ENCODE measurements at places on chromosomes 7 and 10. TPM values are rescaled to one million over a fixed set of nuclear protein-coding genes. Genes with fewer than 3 reads are reported as not detected.
A peak's percentile ranks its signal among the peaks of the same experiment; 100 is the strongest.

Gene TMEM236
- total RNA-seq, result 0.21 TPM

Gene ODAD2
- total RNA-seq, result 0.11 TPM

Gene GPR15LG
- not detected for total RNA-seq

Gene SLC26A5
- total RNA-seq, result 1.9 TPM

GRCh38 chr7:101912716-101913110 is 95.3 kb downstream of the CUX1 start:
- H3K27ac ChIP-seq, result peak overlapping the region; percentile 80
- no peaks in the 10 kb centered on the region for H3K27me3 ChIP-seq
- no peak for DNase-seq

DNA sequence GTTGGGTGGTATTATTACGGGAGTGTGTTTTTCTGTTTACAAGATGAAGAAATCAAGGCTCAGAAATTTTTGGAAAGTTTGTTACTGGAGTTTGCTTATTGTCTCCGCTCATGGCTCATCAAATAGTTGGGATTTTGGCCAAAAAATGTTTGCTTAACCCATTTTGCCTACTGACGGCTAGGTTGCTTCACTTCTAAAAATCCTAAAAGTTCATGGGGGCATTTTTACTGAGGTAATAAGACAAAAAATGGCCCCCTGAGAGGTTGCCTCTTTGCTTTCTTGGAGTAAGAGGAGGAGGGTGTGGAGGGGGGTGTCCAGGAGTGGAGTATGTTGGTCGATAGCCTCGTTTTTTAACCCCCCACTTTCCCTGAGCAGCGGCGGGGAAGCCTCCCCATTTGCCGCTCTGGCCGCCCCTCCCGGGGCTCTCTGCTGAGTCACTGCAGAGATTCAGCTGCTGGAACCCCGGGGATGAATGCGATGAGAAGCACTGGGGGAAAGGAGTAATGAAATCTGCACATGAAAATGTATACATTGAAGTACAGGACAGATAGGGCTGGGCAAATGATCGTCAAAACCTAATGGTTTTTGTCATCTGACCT is 1.5 kb downstream of the MEST start:
- no peaks in the 10 kb centered on the region for H3K27me3 ChIP-seq
- no peak overlapping the region for H3K4me3 ChIP-seq
- DNase-seq, result no peak
- H3K36me3 ChIP-seq, result no peaks in the 10 kb centered on the region
- no peaks in the 10 kb centered on the region for H3K4me1 ChIP-seq

GRCh38 chr10:99329554-99330346 is 594 bp downstream of the CNNM1 start:
- no peaks in the 10 kb centered on the region for H3K36me3 ChIP-seq
- peak overlapping the region; percentile 28 for H3K4me3 ChIP-seq
- no peaks in the 10 kb centered on the region for H3K27me3 ChIP-seq
- DNase-seq, result peak; percentile 20
- H3K4me1 ChIP-seq, result peaks cover 11% of the 10 kb centered on the region
- no peak overlapping the region for H3K27ac ChIP-seq

- no peak overlapping the region for H3K27ac ChIP-seq
- H3K36me3 ChIP-seq, result no peaks in the 10 kb centered on the region
- no peaks in the 10 kb centered on the region for H3K4me1 ChIP-seq
- DNase-seq, result no peak
- no peak overlapping the region for H3K4me3 ChIP-seq
These were observed 737 bp downstream of the CABCOCO1 start for GRCh38 chr10:61663466-61663865.

DNA sequence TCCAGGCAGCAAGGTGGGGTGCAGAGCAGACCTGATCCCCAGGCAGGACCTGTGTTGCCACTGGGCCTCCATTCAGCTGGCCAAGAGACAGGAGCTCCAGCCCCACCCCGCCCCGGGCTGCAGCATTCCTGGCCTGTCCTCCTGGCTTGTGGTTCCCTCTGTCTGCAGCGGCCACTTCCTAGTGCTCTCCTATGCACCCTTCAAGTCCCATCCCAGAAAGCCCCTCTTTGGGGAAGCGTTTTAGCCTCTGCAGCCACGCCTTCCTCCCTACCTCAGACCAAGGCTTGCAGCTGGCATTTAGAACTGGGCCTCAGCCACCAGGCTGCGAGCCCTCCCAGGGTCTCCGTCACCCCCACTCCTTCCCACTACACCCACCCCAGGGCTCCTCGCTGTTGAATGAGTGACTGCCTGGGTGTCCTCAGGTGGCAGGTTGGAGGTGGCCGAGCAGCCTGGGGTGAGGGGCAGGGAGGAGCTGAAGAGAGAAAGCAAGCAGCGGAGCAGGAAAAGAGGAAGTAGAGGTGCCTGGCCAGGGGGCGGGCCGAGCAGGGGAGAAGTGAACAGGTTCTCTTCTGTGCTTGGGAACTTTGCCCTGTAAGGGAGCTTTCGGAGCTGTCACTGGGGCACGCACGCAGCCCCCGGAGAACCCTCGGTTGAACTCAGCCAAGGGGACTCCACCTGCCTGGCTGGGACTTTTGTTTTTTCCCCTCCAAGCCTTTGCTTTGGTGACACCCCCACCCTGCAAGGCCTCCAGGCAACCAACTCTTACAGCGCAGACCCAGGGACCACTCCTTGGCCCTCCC is 109.1 kb upstream of the TNRC18 start:
- peak; percentile 70 for DNase-seq
- peak overlapping the region; percentile 100 for H3K27ac ChIP-seq
- peaks cover 38% of the 10 kb centered on the region for H3K4me1 ChIP-seq
- peaks cover 18% of the 10 kb centered on the region for H3K36me3 ChIP-seq
- no peak overlapping the region for H3K4me3 ChIP-seq
- no peaks in the 10 kb centered on the region for H3K27me3 ChIP-seq

DNA sequence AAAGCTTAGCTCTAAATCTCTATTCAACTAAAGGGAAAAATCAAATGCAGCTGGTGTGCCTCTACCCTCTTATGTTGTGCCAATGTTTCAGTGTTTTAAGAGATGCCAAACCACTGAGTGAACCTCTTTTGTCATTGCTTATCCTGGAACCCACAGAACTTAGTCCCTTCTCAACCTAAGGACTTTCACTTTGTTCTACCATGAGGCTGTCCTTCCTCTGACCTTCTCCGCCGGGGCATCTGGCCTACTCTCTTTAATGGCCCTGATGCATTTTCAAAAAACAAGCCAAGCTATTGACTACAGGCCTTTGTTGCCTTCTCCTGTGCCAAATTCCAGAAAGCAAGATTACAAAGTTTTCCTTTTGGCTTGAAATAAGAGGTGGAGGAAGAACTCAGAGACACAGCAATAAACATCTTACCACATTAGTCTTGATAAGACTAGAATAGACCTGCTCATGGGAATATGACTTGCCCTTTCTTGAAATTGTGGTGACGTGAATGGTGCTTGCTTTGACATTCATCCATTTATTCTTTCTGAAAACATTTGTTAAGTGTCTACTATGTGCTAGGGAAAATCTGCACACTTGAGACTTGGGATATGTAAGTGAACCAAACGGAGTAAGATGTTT is 253.2 kb upstream of the SMIM30 start:
- no peak overlapping the region for H3K27ac ChIP-seq
- no peak overlapping the region for H3K4me3 ChIP-seq
- no peaks in the 10 kb centered on the region for H3K36me3 ChIP-seq
- H3K4me1 ChIP-seq, result no peaks in the 10 kb centered on the region

- no peak overlapping the region for H3K4me3 ChIP-seq
- H3K27me3 ChIP-seq, result no peaks in the 10 kb centered on the region
- H3K36me3 ChIP-seq, result peaks cover 25% of the 10 kb centered on the region
- no peak overlapping the region for H3K27ac ChIP-seq
- no peak for DNase-seq
These were observed 80.0 kb downstream of the AKAP9 start for GRCh38 chr7:92020636-92021035.

DNA sequence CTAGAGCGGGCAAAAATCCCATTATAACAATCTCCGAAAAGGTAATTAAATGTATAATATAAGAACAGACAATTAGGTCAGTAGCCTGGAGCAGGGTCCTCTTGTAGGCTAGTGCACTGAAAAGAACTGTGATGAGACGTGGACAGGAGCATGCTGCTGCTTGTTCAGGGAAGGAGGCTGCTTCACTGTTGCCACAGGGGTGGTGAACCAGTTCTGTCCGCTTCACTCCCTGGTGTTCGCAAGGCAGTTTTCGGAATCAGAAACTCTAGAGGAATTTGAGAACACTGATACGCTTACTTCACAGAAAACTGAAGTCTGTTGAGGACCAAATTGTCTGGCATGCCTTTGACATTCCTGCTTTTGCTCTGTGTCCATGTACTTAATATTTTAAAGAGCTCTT is 17.4 kb downstream of the ZNRF2 start:
- H3K36me3 ChIP-seq, result no peaks in the 10 kb centered on the region
- DNase-seq, result no peak
- no peak overlapping the region for H3K27ac ChIP-seq
- H3K4me3 ChIP-seq, result no peak overlapping the region

DNA sequence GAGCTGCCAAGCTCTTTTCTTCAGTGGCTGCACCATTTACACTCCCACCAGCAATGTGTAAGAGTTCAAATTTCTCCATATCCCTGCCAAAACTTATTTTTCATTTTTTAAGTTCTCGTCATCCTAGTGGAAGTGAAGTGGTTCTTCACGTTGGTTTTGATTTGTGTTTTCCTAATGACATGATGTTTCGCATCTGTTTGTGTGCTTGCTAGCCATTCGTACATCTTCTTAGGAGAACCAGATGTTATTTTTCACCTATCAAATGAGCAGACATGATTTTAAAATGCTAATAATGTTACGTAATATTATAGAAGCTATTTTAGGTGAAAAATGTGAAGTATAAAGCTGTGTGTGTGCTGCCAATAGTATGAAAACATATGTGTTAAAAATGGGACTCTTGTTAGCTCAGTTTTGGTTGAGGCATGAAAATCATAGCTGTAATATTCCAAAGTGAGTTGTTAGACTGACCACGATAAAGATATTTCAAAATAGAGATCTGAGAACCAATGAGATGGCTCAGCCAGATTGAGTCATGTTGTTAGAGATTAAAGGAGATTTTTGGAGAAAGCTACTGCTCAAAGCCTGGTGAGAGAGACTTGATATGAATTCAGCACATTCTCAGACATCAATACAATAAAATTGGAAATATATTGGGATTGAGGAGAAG is 25.9 kb upstream of the GALNT11 start:
- no peaks in the 10 kb centered on the region for H3K36me3 ChIP-seq
- no peaks in the 10 kb centered on the region for H3K27me3 ChIP-seq
- no peak overlapping the region for H3K27ac ChIP-seq
- no peak overlapping the region for H3K4me3 ChIP-seq

DNA sequence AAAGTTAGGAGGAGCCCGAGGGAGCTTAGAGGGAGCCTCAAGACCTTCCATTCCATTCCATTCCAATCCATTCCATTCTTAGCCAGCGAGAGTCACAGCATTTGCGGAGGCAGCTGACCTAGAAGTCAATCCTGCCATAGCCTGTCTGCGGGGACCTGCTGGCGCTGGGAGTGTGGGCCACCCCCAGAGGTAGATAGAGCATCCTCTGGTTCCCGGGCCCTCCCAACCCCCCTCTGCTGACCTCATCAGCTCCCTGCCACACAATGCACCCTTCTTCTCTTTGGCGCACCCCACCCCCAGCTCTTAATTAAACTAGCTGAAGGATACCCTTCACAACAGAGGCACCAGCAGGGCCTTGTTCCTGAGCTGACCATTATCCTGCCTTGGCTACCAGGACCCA is 152.5 kb upstream of the ZMIZ1 start:
- no peaks in the 10 kb centered on the region for H3K36me3 ChIP-seq
- H3K27me3 ChIP-seq, result no peaks in the 10 kb centered on the region
- no peak for DNase-seq
- no peak overlapping the region for H3K4me3 ChIP-seq
- peaks cover 8% of the 10 kb centered on the region for H3K4me1 ChIP-seq
- H3K27ac ChIP-seq, result no peak overlapping the region

GRCh38 chr7:129168231-129169021 is 20.0 kb upstream of the SMO start:
- no peaks in the 10 kb centered on the region for H3K36me3 ChIP-seq
- H3K4me3 ChIP-seq, result no peak overlapping the region
- DNase-seq, result no peak
- H3K27me3 ChIP-seq, result no peaks in the 10 kb centered on the region
- H3K4me1 ChIP-seq, result peaks cover 5% of the 10 kb centered on the region
- H3K27ac ChIP-seq, result peak overlapping the region; percentile 65

DNA sequence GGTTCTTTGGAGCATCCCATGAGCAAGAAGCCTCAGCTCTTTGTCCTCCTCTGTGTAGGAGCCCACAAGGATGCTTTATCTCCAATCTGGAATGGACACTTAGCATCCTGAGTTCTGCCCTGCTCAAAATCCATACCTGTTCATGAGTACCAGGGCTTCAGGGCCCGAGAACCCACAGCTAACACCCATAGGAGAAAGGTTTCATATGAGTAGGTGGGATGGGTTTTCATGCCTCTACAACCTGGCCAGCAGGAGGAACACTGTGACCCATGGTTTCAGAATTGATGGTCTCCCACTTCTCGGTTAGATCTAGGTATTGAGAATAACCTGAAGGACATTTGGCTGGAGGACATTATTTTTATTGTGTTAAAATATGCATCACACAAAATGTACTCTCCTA is 57.8 kb downstream of the TBXAS1 start:
- no peak overlapping the region for H3K4me3 ChIP-seq
- no peaks in the 10 kb centered on the region for H3K36me3 ChIP-seq
- DNase-seq, result no peak
- H3K27me3 ChIP-seq, result no peaks in the 10 kb centered on the region

GRCh38 chr7:27774717-27775328 is 34.9 kb downstream of the TAX1BP1 start:
- H3K4me1 ChIP-seq, result peaks cover 7% of the 10 kb centered on the region
- no peak overlapping the region for H3K4me3 ChIP-seq

DNA sequence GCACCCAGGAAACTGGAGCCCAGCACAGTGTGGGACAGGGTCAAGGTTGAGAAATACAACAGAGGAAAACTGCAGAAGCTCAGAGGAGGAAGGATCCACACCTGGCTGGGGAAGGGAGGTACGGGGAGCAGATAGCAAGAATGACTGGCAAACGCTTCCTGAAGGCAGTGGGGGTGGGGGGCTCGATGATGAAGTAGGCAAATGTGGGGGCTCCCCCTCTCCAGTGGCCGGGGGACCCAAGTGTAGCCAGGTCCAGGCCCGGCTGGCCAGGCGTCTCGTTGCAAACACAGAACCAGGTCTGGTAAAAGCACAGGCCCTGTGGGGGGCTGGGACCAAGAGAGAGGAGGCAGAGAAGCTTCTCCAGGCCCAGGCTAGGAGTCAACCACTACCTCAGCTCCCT is 7.7 kb downstream of the CHST15 start:
- H3K4me1 ChIP-seq, result peaks cover 23% of the 10 kb centered on the region
- no peaks in the 10 kb centered on the region for H3K27me3 ChIP-seq
- H3K36me3 ChIP-seq, result no peaks in the 10 kb centered on the region
- no peak overlapping the region for H3K27ac ChIP-seq

GRCh38 chr10:15279236-15279635 is 91.9 kb downstream of the FAM171A1 start:
- H3K27ac ChIP-seq, result no peak overlapping the region
- no peak overlapping the region for H3K4me3 ChIP-seq
- H3K27me3 ChIP-seq, result no peaks in the 10 kb centered on the region
- peaks cover 3% of the 10 kb centered on the region for H3K36me3 ChIP-seq

- H3K36me3 ChIP-seq, result no peaks in the 10 kb centered on the region
- H3K27me3 ChIP-seq, result no peaks in the 10 kb centered on the region
- no peak overlapping the region for H3K4me3 ChIP-seq
- H3K27ac ChIP-seq, result no peak overlapping the region
- DNase-seq, result no peak
These were observed 14.5 kb downstream of the ITPRIP start for GRCh38 chr10:104323760-104324201.
